GM20000 (cell line): ENCODE measurements at places on chromosomes 2 and 18.

DNA sequence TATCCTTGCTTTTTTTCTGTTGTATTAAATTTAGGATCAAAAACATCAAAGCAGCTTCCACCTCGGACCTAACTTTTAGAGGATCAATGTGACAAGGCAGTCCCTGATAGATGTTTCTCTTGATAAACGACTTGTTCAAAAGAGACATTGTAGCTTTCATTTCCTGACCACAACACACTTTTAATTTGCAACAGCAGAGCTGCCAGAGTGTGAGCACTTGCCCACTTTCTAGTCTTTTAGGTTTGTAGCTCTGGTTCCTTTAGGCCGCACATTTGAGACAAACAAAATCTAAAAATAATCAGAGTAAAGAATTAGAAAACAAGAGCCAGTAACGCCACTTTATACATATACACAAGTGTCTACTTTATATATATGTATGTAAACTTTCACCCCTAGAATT lies 3.1 kb downstream of the FIGN start:
- DNase-seq: no peak

GRCh38 chr18:36776650-36777049 lies 52.2 kb downstream of the TPGS2 start:
- no peak for DNase-seq

DNA sequence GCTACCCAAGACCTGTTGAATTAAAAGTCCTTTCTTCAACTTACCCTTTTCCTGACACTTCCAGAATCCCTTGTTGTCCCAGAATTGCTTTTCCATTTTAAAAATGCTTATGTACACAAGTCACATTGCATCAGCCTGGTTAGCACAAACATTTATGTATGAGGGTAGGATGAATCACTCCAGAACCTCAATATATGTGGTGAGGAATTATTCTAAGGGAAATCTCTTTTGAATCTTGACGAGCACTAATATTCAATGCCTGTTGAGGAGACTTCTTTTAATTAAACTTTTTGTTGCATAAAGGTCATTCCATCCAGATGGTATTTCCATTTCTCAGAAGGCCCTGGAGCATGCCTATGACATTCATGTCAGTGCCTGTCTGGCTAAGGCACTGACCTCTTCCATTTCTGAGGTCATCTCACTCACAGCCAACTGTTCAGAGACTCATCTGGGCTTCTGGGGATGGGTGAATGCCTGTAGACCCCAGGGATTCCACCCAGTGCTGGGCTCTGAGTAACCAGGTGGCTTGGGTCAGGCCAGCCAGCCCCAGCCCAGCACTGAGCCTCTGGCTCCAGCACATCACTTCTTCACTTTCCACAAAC lies 28.2 kb downstream of the ACMSD start:
- no peak for DNase-seq

DNA sequence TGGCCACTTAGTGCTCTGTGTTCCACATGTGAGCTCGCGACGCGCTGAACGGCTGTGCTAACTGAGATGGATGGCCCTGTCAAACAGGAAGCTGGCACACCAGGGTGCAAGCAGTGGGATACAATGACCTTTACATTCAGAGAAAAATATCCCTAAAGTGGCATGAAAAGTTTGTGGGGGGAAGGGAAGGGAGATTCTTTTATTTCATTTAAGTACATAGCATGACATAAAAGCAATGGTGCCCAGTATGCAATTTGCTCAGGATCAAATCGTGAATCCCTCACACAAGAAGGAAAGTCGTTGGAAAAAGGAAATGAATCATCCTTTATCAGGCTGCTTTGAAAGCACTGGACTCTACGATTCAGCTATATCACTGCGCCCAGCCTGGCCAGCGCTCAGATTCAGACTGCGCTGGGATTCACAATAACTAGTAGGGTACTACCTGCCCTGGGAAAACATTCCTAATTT lies 26.0 kb downstream of the SATB2 start:
- no peak for DNase-seq

GRCh38 chr2:148512501-148512900 lies 132.1 kb upstream of the EPC2 start:
- DNase-seq: no peak

- DNase-seq: no peak
Observed at GRCh38 chr2:192729369-192729768, 534.6 kb upstream of the TMEFF2 start.

GRCh38 chr2:19337202-19337601 lies 21.2 kb downstream of the OSR1 start:
- no peak for DNase-seq

DNA sequence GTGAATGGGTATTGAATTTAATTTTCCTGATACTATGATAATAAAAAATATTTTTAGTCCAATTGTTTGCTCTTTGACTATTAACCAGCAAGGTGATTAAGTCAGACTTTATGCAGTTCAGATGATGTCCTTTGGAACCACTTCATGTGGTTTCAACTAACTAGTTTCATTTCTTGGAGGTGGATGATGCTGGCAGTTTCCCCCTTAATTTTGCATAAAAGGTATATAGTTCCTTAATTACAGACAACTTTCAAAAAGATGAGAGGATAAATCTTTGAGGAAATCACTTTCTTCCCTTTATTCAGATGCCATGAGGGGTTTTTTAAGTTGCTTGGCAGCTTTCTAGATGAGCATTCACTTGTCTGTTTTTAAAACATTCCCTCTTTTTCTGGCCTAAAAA lies 223.1 kb downstream of the PHLPP1 start:
- peak; percentile 27 for DNase-seq

GRCh38 chr18:63067939-63068338 lies 251.6 kb downstream of the BCL2 start:
- no peak for DNase-seq

DNA sequence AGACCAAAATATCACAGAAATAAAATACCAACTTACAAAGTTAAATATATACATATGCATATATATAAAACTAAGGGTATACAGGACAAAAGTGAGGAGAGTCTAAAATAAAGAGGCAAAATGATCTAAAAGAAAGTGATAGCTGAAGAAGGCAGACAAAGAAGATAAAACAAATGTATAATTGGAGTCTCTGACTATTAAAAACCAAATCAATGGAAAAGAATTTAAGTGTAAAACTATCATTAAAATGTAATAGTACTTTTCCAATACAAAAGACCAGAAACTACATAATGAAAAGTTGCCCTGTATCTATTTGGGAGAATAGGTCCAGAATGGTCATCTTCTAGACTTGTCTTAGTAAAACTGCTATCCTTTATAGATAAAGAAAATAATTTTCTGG lies 267.4 kb upstream of the KLHL14 start:
- DNase-seq: no peak

DNA sequence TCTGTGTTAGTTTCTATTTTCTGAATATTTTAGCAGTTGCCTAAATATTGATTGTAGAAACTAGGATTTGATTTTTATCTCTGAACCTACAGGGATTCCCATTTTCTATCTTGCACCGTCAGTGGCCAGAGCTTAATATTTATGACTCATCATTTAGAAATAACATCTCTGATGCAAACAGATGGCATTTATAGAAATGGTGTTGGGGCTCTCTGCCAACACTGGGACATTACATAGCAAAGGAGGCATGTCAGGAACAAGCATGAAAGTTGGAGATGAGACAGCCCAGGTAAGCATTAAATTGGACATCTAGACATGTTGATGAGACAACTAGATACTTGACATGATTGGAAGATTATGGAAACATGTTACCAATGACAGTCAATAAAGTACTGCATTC lies 165.3 kb upstream of the SYT4 start:
- DNase-seq: no peak

DNA sequence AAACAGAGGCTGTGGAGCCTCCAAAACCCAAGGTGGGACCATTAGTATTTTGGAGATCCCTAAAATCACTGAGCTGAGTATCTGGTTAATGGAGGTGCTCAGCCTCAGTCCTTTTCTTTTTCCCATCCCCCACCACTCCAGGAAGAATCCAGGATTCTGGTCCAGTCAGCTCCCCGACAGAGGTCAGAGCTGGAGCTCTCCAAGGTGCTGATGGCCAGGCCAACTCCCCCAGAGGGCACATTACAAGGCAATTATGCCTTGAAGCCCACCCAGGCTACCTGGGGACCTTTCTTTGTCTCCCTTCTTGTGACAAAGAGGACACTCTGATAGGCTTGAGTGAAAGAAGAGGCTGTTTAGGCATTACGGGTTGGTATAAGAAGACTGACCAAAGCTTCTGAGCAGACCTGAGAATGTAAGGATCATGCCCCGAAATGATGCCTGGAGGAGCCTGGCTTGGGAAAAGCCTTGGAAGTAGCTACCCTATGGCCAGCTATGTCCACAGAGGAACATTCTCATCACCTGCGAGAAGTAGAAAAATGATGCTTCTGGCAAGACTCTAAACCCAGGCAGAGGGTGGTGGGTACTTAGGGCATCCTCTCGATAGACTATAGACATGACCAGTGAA lies 102.5 kb upstream of the LDAH start:
- peak; percentile 19 for DNase-seq

GRCh38 chr2:42959234-42960001 lies 167.0 kb upstream of the HAAO start:
- DNase-seq: no peak

DNA sequence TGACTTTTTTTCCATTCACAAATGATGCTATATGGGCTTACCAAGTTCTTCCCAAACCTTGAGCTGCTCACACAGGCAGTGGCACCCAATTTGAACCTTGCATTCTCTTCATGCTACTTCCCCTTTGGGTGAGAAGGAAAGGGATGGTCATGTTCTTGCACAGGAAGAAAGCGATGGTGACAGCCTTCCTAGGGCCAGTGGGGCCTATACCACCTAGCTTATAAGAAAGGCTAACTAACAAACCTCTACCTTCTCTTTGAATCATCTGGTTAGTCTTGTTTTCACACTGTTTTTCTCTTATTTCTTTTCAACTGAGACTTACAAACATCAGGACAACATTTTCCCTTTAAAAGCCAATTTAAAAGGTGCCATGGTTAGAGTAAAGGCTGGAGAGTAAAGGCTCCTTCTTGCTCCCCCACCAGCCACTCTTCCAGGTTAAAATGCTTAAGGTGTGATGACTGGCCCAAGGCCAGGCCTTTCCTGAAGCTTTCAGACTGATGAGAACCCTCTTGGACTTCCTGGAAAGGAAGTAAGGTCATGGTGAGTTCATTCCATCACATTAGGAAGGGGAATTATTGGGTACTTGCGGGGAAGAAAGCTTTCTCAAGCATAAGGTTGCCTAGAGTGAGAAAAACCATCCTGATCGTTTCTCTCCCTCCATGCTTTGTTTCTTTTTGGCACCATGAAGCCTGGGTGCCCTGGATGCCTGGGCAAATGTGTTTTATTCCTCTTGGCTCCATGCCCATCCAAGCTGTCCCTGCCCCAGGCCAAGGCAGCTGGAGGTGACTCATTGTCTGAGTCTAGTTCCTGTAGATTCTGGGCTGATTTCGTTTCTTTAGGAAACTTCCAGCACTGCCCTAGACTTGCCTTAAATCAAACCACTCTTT lies 41.4 kb upstream of the ITGB6 start:
- no peak for DNase-seq

- no peak for DNase-seq
Observed at GRCh38 chr2:200523158-200523557, 2.8 kb upstream of the SGO2 start.

GRCh38 chr2:130327703-130328527 lies 14.8 kb upstream of the IMP4 start:
- no peak for DNase-seq

GRCh38 chr18:34650121-34650545 lies 60.0 kb upstream of the DTNA start:
- no peak for DNase-seq

DNA sequence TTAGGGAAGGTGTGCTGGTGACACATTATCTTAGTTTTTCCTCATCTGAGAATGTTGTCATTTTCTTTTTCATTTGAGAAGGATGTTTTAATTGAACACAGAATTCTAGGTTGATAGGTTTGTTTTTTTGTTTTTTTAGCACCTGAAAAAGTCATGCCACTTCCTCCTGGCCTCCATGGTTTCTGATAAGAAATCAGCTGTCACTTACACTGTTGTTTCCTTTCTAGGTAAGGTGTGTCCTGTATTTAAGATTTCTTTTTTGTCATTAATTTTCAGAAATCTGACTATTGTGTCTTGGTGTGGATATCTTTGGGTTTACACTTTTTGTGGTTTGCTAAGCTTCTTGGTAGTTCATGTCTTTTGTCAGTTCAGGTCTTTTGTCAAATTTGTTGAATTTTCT lies 99.3 kb downstream of the ROCK1 start:
- DNase-seq: no peak

GRCh38 chr2:231699006-231699405 lies 9.3 kb upstream of the PTMA start:
- DNase-seq: no peak

- no peak for DNase-seq
Observed at GRCh38 chr2:34724107-34724506, 1125.0 kb upstream of the FAM98A start.

GRCh38 chr2:224359569-224359968 lies 42.3 kb downstream of the FAM124B start:
- DNase-seq: peak; percentile 19

DNA sequence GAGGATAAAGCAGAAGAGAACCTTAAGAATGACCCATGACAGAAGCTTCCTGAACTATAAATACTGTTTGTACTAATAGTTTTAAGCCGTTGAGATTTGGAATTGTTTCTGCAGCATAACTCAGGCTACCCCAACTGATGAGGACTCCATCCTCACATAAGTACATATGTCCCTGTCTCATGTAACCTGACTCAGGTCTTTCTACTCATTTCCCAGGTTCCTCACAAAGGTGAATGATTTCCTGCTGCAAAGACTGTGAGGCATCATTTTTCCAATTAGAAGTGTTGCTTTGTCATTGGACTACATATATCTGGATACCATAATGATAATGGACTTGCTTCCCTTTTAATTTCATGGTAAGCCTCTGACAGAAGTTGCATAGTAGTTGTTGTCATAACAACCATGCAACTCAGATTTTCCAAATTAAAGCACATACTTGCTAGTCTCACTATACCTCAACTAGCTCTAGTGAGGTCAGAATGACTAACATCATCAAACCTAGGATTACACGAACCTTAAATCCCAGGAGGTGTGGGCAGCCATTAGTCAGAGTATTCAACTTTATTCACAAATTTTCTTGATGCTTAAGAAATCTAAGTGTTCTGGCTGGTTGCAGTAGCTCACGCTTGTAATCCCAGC lies 38.0 kb upstream of the NEDD4L start:
- no peak for DNase-seq

DNA sequence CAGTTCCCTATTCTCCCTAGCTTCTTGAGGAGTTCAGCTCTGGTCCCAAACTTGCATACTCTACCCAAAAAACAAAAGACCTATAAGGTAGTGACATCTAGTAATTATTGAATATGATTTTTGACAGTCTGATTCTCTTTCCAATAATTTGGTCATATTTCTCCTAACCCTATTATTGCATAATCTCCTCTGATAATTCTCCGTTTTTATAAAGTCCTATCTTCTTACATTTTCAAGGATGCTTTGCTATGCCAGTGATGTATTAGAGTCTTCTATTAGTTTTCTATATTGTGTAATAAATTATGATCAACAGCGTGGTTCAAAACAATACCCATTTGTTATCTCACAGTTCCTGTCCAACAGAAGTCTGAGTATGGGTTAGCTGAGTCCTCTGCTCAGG lies 426.3 kb downstream of the BCL11A start:
- DNase-seq: no peak

- DNase-seq: peak; percentile 38
Observed at GRCh38 chr18:58887613-58887963, 22.9 kb downstream of the ZNF532 start.
